ENCODE measurements at places on chromosomes 13 and 19.

- no peak for DNase-seq
Observed at GRCh38 chr19:28862238-28862637, 350.7 kb downstream of the UQCRFS1 start.

DNA sequence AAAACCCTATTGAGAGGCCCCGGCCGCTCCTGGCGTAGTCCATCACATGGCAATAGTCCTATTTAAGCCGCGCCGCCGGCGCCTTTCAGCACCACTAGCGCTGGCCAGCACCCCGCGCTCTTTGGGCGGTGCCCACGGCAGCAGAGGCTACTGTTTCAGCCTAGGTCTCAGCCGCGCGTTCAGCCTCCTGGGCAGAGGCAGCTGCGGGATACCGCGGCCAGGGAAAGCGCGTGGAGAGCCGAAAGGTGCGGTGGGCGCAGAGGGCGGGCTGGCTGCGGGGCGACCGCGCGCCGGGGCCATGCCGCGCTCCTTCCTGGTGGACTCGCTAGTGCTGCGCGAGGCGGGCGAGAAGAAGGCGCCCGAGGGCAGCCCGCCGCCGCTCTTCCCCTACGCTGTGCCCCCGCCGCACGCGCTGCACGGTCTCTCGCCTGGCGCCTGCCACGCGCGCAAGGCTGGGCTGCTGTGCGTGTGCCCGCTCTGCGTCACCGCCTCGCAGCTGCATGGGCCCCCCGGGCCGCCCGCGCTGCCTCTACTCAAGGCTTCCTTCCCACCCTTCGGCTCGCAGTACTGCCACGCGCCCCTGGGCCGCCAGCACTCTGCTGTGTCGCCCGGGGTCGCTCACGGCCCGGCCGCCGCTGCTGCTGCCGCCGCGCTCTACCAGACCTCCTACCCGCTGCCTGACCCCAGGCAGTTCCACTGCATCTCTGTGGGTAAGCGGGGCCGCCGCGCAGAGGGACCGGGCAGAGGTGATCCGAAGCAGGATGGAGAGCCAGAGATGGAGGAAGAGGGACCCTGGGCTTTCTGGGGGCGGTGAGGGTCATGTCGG is at the start of gene GSX1:
Gene GSX1, plus strand, starts transcription at position 91 of the 826 bp plus-strand sequence. Its CDS starts 208 bp downstream, at position 299.
- DNase-seq: peak; percentile 86

DNA sequence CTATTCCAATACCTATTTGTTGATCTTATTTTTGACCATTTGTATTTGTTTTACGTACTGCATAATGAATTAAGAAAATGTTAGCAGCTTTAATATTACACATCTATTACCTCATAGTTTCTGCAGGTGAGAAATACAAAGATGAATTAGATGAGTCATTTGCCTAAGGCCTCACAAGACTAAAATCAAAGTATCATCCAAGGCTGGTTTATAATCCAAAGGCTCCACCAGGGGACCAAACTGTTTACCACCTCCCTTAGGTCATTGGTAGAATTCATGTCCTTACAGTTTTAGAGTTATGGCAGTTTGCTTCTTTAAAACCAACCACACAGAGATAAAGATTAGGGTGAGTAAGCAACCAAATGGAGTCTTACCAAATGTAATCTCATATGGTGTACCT is 848.1 kb downstream of the SLITRK6 start:
- no peak for DNase-seq

DNA sequence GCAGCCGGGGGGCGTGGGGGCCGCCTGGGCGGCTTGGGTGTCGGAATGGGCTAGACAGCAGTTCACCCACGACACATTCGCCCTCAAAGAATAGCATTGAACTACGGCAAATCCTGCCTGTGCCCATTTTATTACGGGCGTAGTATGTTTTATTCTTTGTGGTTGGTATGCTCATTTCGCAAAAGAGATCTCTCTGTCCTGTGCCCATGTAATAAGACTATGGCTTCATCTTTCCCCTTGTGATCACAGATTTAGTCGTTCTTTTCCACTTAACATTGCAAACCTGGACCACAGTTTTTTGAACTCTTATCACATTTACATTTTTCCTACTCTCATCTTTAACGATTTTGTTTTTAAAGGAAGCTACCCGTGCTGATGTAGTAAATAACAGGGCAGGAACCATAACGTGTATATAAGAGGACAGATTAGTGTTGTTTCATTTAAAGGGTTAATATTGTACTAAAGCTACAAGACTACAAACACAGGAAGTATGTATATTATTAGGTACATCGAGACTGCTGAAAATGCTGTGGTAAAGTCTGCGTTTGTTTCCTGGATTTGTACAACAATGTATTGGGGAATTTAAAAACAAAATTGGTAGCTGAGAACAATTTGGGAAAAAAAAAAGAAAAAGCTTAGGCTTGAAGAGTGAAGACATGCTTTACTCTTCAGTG is 3.2 kb upstream of the MYCBP2 start:
- DNase-seq: no peak

GRCh38 chr13:47033216-47033615 is 136.4 kb upstream of the HTR2A start:
- no peak for DNase-seq

DNA sequence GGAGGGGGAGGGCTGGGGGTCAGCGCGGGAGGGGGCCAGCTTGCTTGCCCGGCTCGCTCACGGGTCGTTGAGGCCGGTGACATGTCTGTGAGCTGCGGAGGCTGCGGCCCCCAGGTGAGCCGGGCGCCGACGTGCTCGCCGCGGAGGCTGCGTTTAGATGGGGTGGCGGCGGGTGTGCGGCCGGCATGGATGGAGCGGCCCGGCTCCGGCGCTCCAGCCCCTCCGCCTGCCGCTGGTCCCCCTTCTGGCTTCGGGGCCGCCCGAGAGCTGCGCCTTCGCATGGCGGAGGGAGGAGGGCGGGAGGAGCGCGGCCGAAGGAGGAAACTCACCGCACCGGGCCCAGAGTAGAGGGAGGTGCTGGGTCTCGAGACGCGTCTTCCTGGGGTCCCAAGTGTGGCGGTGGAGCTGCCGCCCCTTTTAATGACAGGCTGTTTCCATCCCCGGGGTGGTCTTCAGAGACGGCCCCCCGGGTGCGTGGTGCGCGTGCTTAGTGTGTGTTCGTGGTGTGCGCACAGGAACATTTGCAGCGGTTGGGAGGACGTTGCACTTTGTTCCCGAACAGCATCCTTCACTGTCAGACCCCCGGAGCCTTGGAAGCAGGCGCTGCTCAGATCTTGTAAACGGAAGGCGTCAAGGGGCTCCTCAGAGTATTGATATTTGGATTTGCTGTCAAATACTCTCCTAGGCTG is at the start of gene AKAP11:
Gene AKAP11, plus strand, starts transcription at position 38 of the 689 bp plus-strand sequence. CDS start 14,197 bp downstream, outside the sequence.
- peak; percentile 48 for DNase-seq

GRCh38 chr13:33817513-33817900 is 442 bp upstream of the RFC3 start:
- DNase-seq: no peak

GRCh38 chr19:31511696-31512095 is 162.5 kb upstream of the TSHZ3 start:
- DNase-seq: no peak

GRCh38 chr19:6067975-6068374 is 42.3 kb downstream of the RFX2 start:
- no peak for DNase-seq

GRCh38 chr13:34114581-34114980 is 296.6 kb downstream of the RFC3 start:
- no peak for DNase-seq

GRCh38 chr19:2734589-2735288 is 5.1 kb downstream of the SLC39A3 start:
- DNase-seq: no peak

DNA sequence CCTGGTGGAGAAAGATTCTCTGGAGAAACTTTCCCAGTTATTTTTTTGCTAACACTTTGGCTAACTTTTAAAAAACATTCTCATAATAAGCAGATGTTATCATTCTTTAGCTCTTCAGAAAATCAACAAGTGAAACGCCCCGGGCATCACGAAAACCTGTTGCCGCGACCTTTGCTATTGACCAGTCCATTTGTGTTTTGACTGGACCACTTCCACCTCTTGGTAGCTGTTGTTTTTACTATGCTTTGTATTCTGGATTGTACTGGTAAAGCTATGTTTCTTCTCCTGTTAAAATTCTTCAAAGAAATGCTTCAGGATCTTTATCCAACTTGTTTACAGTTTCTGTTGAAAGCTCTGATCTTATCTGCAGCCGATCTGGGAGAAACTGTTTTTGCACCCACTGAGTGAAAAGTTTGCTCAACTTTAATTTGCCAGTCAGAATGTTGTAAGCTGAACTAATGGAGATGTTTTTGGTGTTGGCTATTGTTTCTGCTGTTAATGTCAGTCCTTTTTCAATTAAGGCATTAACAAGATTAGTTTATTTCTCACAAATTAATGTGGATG is 23.3 kb downstream of the UFM1 start:
- no peak for DNase-seq

DNA sequence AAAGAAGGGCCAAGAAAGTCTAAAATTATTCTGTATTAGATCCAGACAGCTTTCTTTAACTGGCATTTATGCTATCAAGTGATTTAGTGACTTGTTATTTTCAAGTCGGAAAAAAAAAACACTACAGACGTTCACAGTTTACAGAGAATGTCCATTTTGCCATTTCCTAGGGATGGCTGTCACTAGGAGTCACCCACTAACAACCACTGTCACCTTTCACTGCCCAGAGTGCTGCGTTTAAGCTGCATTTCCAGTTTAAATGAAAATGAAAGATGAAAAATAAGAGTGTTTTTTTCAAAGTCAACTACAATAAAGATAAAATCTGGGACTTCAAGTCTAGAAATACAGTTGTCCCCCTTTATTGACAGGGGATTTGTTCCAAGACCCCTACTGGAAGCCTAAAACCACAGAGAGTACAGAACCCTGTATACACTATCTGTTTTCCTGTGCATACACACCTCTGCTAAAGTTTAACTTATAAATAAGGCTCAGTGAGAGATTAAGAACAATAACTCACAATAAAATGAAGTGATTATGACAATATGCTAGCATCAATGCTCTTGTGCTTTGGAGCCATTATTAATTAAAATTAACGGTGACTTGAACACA is 112.5 kb downstream of the SACS start:
- peak; percentile 10 for DNase-seq

- DNase-seq: peak; percentile 48
Observed at GRCh38 chr19:16062789-16063188, 13.5 kb upstream of the TPM4 start.

GRCh38 chr13:30435911-30436451 is 13.7 kb downstream of the UBE2L5 start:
- no peak for DNase-seq

GRCh38 chr13:77398825-77399620 is 72.1 kb upstream of the MYCBP2 start:
- no peak for DNase-seq

DNA sequence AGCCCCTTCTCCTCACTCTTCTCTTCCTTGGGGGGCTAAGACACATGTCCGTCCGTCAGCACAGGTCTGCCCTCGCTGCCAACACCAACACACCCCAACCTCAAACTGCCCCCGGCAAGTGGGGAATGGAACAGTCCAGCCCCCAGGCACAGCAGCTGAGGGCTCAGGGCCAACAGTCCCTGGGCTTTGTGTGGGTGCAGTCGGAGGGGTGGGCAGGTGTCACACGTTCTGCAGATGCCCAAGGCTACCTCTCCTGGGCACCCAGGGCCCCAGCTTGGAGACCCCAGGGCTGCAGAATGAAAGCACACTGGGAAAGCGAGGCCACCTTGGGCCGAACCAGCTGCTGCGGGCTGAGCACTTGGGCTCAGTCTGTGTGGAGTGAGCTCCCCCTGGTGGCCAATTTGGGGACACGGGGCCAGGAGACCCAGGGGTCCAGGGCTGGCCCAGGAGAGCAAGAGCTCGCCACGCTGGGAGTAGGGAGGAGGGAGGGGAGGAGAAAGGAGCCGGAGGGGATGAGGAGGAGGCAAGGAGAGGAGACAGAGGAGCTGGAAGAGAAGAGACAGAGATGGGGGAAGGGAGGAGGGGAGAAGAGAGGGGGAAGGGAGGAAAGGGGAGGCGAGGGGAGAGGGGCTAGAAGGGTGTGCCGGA is 14.0 kb upstream of the ATP8B3 start:
- peak; percentile 78 for DNase-seq

DNA sequence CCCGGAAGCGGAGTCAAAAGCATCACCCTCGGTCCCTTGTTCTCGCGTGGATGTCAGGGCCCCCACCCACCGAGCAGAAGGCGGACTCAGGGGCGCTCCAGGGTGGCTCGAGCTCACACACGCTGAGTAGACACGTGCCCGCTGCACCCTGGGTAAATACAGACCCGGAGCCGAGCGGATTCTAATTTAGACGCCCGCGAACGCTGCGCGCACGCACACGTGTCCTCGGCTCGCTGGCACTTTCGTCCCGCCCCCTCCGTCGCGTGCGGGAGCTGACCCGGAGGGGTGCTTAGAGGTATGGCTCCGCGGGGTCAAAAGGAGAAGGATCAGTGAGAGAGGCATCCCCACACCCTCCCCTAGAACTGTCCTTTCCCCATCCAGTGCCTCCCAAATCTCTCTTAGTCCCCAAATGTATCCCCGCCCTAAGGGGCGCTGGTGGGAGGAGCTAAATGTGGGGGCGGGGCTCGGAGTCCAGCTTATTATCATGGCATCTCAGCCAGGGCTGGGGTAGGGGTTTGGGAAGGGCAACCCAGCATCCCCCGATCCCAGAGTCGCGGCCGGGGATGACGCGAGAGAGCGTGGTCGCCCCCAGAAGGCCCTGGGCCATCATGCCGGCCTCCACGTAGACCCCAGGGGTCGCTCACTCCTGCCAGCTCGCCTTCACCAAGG is 451 bp upstream of the ICAM5 start:
- peak; percentile 34 for DNase-seq

GRCh38 chr13:57739089-57739488 is 107.5 kb downstream of the PCDH17 start:
- DNase-seq: no peak

- DNase-seq: no peak
Observed at GRCh38 chr13:59203855-59204254, 959.9 kb downstream of the DIAPH3 start.

- DNase-seq: peak; percentile 27
Observed at GRCh38 chr19:7497292-7497691, 8.5 kb upstream of the PEX11G start.

- no peak for DNase-seq
Observed at GRCh38 chr13:99227331-99227900, 26.8 kb downstream of the UBAC2 start.

GRCh38 chr13:110676595-110677587 is 29.0 kb downstream of the CARS2 start:
- DNase-seq: no peak

DNA sequence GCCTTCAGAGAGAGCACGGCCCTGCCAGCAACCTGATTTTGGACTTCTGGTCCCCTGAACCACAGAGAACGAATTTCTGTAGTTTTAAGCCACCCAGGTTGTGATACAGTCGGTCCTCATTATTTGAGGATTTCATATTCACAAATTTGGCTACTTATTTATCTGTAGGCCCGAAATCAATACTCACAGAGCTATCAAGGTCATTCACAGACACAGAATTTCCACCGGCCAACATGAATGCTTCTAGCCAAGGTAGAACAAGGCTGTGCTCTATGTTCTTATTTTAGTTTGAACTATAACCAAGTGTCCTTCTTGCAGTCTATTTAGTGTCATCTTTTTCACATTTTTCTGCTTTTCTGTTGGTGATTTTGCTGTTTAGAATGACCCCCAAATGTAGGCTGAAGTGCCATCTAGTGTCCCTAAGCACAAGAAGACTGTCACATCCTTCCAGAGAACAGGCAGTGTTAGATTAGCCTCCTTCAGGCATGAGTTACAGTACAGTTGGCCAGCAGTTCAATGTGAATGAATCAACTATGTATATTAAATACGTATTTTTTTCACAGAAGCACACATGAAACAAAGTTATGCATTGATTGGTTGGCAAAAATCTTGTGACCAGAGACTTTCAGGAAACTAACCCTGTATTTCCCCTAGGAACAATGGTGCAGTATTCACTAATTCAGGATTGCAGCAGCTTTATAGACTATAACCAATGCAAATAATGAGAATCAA is 63.5 kb downstream of the C13orf42 start:
- DNase-seq: no peak
